CD4-positive, alpha-beta T cell treated with Interferon gamma for 1 hour (primary cell): ENCODE measurements at places on chromosomes 16 and 17.

- DNase-seq = no peak
Measured at GRCh38 chr17:17855976-17856375, 19.2 kb upstream of the SREBF1 start.

DNA sequence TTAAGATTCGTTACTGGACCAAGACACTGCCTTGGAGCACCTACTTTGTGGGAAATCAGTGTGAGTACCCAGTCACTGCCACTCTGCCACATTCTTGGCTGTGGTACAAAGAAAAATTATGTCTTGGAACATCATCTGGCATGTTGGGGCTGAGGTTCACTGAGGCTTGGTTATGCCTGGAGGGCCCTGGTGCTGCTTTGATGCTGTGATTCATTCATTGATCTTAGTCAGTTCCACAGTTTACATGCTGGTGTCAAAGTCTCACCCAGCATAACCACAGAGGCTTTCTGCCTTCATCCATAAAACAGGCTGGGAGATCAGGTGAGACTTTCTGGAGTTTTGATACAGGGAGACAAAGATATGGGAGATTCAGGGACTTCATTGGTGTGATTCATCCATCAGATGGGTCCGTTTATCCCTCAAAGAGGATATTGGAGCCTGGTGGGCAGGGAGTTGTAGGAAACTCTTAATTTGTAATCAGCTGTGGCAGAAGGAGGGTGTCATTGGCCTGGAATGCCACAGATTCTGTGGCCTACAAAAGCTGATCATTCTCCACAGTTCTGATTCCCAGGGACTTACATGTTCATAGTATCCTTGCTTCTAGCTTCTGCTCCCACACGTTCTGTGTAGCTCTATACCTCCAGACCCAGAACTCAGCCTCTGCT, 322.5 kb downstream of the PMP22 start:
- no peak for DNase-seq

GRCh38 chr17:49180303-49180702, 30.1 kb downstream of the GNGT2 start:
- DNase-seq = peak; percentile 47

GRCh38 chr17:50451943-50452629, 16.6 kb downstream of the CHAD start:
- no peak for DNase-seq

DNA sequence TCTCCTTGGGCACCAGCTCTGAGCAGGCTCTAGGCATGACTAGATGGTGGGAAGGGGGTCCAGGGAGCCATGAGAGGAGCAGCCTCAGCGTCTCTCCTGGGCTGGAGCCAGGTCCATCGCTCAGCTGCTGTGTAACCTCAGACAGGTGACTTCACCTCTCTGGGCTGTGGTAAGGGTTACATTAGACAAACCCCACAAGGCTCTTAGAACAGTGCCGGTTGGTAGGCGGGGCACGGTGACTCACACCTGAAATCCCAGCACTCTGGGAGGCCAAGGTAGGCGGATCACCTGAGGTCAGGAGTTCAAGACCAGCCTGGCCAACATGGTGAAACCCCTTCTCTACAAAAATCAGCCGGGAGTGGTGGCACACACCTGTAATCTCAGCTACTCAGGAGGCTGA, 18.1 kb upstream of the NPTX1 start:
- no peak for DNase-seq

DNA sequence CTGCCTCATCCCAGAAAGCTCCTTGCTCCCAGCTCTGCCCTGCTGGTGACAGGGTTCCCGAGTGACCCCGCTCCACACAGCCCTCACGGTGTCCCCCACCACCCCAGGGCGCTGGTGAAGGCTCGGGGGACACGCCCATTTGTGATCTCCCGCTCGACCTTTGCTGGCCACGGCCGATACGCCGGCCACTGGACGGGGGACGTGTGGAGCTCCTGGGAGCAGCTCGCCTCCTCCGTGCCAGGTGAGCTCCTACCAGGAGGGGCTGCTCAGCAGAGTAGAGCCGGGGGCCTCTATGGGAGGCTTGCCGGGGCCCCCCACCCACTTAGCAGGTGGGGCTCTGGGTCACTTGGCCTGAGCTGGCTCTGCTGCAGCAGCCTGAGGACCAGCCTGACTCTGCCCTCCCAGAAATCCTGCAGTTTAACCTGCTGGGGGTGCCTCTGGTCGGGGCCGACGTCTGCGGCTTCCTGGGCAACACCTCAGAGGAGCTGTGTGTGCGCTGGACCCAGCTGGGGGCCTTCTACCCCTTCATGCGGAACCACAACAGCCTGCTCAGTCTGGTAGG, 11.2 kb downstream of the GAA start:
- no peak for DNase-seq

GRCh38 chr16:87457709-87458423, 35.0 kb downstream of the ZCCHC14 start:
- DNase-seq = no peak

DNA sequence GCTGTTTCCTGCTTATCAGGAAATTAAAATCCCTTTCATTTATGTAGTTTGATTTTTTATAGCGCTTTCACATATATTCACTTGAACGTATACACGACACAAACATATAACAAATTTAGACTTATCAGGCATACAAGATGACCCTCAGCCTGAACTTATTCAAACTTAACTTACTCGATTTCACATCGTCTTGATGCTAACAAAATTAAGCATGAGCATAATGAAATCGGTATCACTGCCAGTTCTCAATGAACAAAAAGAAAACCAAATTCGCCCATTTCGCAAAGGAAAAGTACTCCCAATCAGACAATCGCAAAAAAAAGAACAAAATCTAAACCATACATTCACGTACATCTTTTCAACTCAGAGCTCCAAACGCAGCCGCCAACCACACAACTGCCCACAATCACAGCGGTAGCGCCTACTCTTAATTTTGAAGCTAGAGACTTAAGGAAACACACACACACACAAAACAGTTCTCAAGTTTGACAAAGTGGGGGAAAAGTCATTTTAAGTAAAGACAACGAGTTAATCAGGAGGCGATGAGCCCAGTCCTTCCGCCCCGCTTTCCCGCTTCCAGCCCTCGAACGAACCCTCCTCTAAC, 1.1 kb downstream of the GJC1 start:
- DNase-seq = no peak

- DNase-seq = no peak
Measured at GRCh38 chr17:65515512-65515911, 45.9 kb downstream of the AXIN2 start.

DNA sequence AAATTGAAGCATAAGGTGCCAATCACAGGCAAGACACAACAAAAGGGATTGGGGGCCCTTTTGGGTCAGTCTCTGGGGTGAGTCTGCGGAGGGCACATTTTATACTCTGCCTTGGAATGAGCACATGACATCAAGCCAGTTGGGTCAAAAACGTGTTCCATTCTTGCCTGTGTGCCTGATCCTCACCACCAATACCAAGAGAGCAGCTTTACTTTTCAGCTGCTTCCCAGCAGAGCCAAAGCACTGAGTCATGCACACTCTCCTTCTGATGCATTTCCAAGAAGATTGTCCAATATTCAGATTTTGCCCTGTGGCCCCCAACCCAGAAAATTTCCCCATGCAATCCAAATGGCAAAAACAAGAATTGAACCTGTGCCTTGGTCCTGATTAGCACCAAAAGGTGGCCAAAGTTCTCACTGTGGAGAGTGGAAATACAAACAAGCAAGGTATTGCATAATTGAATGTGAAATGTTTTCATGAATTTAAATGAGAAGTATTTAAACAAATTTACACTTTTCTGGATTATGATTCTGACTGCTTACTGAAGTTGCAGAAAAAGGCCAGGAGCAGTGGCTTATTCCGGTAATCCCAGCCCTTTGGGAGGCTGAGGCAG, 217.8 kb upstream of the SOX9 start:
- DNase-seq = no peak

GRCh38 chr17:66432996-66433551, 130.7 kb downstream of the PRKCA start:
- no peak for DNase-seq

GRCh38 chr17:7443499-7444485, 1.1 kb upstream of the CHRNB1 start:
- DNase-seq = no peak

- no peak for DNase-seq
Measured at GRCh38 chr16:67961551-67961957, 6.9 kb downstream of the SLC12A4 start.

- no peak for DNase-seq
Measured at GRCh38 chr16:50478773-50479149, 69.4 kb upstream of the NKD1 start.

- DNase-seq = no peak
Measured at GRCh38 chr16:3804426-3805016, 76.0 kb downstream of the CREBBP start.

GRCh38 chr17:65576939-65577338, 15.5 kb upstream of the AXIN2 start:
- no peak for DNase-seq

DNA sequence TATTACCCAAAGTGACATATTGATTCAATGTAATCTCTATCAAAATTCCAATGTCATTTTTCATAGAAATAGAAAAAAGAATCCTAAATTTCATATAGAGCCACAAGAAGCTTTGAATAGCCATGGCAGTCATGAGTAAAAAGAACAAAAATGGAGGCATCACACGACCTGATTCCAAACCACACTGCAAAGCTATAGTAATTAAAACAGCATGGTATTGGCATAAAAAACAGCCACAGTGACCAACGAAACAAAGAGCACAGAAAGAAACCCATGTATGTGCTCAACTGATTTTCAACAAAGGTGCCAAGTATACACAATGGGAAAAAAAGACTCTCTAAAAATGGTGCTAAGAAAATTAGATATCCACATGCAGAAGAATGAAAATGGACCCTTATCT, 101.5 kb downstream of the BRIP1 start:
- no peak for DNase-seq

DNA sequence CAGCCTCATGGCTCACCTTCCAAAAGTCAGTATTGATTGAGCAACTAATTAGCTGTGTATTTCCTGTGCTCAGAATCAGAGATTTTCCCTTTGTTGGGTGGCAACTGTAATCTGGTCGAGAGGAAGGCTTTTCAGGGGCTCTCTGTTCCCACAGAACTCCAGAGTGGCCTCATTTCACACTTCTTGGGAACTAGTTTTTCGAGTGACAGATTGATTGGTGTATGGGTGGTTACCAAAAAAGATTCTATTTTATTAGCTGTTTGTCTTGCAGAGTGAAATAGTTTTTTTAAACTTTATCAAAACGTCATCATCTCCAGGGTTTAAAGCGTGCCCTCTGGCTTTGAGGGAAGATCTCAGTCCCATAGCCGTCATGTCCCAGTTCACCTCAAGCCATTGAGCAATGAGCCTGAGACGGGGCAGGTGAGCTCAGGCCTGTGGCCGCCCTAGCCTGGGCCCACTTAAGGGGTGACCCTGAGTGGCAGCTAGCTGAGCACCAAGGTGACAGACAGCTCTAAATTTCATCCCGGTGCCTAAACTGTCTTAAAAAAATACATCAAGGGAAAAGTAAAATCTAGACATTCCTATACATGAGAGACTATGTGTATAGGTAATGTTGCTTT, 53.0 kb downstream of the SMPD3 start:
- no peak for DNase-seq

DNA sequence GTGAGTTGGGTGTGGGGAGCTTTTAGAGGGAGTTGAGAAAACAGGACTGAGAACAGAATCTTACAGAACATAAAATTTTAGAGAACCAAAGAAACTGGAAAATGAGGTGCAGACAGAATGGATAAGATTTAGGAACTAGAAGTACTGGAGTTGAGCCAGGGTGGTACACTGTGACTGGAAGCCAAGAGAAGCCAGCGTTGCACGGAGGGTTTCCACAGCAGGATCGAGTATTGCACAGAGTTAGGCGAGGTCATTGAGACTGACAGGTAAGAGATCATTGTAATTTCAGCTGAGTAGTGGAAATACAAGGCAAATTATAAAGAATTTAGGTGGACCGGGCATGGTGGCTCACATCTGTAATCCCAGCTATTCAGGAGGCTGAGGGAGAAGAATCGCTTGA, 6.6 kb downstream of the GSDMA start:
- no peak for DNase-seq

DNA sequence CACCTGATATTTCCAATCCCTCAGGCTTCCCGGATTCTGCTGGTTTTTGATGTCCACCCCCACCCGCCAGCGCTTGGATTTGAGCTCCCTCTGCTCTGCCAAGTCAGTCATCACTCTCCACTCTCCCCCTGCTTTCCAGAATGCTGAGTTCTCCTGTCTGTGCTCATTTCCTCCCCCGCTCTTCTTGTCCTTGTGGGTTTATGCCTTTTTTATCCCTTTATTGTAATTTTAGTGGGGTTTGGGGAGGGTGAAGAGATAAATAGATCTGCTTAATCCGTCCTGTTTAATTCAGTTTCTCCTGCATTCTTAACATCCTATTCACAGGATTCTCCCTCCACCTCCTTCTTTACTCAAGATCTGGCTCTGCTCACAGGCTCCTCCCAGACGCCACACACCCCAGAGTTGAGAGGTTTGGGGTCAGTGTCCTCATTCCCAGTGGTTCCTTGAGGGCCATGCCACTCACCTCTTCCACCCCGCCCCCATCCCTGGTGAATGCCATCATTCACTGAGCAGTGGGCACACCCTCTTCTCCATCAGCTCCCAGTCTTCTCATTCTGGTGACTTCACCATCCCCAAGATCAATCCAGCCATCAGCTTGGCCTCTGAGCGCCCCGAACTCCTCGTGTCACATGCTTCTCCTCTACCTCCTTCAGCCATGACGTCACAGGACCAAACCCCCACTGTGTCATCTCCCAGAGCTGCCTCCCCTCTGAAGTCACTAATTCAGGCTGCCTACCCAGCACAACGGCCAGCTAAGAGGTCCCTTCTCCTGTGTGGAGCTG, 15.1 kb upstream of the GUCY2D start:
- DNase-seq = no peak

DNA sequence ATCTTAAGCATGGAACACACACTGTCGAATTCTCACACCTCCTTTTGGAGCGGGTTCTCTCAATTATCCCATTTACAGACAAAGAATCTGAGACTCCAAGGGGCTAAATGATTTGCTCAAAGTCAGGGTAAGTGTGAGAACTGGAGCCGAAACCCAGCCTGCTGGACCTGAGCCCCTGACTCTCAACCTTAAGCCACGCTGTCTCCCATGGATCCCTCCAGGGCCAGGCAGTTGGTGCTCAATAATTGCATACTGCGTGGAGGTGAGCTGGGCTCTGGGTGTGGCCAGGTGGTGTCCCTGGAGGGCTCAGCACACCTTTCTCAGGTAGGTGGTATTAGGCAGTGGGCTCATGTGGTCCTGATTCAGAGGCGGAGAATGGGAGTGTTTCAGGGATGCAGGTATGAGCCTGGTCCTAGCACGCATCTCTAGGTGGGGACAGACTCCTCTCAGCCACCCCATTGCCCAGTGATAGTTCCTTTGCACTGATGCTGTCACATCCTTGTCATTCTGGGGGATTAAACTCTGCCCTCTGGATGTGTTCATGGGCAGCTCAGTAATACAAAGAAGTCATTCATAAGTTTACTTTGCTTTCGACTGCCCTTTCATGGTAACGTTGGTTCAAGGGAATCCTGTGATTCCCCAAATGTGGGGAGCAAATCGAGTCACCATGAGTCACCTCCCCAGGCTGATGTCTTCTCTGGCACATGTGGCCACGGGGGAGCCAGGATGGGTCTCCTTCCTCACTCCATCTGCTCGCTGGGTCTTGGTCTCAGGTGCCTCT, 399.5 kb upstream of the TNRC6C start:
- no peak for DNase-seq
